ENCODE measurements at places on chromosomes 12 and 14. TPM values are rescaled to one million over a fixed set of nuclear protein-coding genes. Genes with fewer than 3 reads are reported as not detected.

ASB2 gene
- total RNA-seq: not detected

PTPN21 gene
- total RNA-seq: 4.0 TPM

ZNF664 gene
- total RNA-seq: 87.6 TPM

KRT73 gene
- not detected for total RNA-seq

PRKAG1 gene
- 48.8 TPM for total RNA-seq

DCN gene
- total RNA-seq: not detected

SSPN gene
- 14.0 TPM for total RNA-seq

STON2 gene
- 6.2 TPM for total RNA-seq

NID2 gene
- total RNA-seq: not detected

ZDHHC17 gene
- 25.5 TPM for total RNA-seq

CAPS2 gene
- 19.8 TPM for total RNA-seq

DNA sequence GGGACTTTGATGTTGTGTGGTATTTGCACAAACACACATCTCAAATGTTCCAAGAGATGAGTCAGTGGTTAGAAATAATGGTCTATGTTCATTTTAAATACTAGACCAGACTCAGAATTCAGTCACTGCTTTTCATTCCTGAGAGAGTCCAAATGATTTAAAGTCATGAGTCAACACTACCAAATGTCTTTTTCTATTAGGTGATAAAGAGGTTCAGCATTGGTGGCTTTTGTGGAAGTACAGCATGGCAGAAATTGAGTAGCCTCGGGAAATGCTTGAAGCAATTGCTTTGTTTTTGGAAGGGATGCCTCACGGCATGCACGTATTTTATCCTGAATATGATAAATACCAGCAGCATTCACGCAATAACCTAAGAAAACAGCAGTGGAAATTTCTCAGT lies 115.7 kb downstream of the DIO2 start:
- DNase-seq: no peak

GRCh38 chr14:87059060-87059839 lies 933.7 kb downstream of the GALC start:
- no peak for DNase-seq

DNA sequence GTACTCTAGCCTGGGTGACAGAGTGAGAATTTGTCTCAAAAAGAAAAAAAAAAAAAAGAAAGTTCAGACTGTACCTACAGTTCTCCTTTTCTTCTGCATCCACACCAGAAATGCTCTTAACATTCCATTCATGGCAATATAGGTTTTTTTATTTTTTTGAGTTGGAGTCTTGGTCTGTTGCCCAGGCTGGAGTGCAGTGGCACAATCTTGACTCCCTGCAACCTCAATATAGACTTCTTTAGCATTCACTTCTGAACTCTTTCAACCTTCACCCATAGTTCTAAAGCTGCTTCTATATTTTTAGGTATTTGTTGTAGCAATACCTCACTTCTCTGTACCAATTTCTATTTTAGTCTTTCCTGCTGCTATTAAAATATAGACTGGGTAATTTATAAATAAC lies 1095.7 kb downstream of the FLRT2 start:
- no peak for DNase-seq

GRCh38 chr12:64992641-64993040 lies 128.5 kb downstream of the WIF1 start:
- no peak for DNase-seq

GRCh38 chr14:75849300-75849895 lies 132.4 kb downstream of the TGFB3 start:
- DNase-seq: peak; percentile 42

DNA sequence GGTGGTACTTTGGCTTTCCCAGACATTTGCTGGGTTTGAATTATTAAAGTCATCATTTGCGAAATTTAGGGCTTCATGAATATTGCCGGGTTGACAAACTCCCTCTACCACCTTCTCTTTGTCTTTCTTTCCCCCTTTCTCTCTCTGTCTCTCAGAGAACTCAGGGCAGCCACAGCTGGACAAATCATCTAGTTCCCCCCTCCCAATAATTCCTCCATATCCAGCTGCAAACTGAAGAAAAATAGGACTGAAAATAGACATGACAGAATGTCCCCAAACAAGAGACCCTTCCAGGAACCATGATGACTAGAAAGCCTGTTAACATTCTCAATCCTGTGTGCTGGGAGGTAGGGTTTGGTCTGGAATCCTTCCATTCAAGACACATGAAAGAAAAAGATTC lies 67.1 kb upstream of the TBX5 start:
- DNase-seq: no peak

GRCh38 chr12:53777936-53778644 lies 26.3 kb upstream of the CISTR start:
- no peak for DNase-seq

DNA sequence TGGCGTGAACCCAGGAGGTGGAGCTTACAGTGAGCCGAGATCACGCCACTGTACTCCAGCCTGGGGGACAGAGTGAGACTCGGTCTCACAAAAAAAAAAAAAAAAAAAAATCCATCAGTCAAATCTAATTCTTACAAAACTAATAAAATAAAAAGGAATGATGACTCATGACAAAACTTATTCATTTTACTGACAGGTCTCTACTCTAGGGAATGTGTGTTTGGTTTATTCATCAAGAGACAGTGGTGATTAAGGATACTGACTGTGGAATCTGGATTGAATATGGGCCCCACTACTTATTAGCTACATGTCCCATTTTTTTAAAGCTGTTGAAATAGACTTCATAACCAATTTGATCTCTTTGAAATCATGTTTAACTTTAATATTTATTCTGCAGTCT lies 29.3 kb upstream of the GAS2L3 start:
- DNase-seq: no peak

DNA sequence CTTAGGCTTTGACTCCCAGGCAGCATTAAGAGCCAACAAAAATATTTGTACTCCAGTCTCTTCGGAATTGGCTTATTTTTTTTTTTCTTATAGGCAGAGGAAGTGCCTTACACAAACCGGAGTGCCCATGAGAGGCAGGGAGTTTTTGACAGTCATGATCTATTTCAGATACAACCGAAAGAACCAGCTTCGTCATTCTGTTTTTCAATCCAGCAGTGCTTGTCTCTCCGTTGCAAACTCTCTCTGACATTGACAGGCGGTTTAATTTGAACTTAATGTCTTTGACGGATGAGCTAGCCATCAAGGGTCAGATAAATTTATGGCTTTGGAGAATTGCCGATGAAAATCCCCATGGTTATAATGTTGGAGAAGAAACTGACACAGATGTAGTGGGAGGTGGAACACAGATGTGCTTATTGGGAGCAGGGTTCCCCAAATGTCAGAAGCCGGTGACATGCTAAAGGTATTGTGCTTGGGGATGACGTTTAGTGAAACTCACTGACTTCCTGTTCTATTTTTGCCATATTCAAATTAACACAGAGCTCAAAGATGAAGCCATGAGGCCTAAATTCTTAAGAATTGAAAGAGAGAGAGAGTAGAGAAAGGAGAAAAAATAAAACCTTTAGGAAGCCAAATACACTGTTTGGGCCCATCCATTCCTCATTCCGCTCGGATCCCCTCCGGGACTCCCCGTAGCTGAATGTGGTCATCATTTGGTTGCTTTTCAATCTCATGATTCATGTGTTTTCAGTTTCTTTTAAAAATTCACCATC lies 59.7 kb downstream of the PLXNC1 start:
- DNase-seq: no peak

- DNase-seq: no peak
Observed at GRCh38 chr12:83919081-83919480, 993.5 kb downstream of the SLC6A15 start.

DNA sequence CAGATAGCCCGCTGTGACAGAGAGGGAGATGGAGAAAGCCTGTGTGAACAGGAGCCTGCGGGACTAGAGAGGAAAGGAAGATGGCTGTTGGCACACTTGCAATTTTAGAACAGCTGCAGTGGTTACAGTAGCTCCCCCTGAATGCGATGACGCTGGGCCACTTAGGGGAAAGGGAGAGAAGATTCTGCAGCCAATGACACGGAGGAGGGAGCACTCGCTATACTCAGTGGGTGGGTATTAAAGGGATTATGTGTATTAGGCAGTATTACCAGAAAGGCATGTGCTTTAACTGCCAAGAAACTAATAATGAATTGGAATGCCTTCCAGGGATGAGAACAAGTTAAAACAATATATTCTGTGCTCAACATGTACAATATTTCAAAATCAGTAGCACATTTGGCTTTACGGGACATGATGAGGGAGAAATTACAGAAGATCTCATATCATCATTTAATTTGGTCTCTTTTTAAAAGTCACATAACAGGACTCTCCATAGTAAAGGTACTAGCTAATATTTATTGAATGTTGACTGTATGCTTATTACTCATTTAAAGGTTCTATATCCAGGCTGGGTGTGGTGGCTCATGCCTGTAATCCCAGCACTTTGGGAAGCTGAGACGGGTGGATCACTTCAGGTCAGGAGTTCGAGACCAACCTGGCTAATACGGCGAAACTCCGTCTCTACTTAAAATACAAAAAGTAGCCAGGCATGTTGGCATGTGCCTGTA lies 35.9 kb upstream of the FOS start:
- no peak for DNase-seq

DNA sequence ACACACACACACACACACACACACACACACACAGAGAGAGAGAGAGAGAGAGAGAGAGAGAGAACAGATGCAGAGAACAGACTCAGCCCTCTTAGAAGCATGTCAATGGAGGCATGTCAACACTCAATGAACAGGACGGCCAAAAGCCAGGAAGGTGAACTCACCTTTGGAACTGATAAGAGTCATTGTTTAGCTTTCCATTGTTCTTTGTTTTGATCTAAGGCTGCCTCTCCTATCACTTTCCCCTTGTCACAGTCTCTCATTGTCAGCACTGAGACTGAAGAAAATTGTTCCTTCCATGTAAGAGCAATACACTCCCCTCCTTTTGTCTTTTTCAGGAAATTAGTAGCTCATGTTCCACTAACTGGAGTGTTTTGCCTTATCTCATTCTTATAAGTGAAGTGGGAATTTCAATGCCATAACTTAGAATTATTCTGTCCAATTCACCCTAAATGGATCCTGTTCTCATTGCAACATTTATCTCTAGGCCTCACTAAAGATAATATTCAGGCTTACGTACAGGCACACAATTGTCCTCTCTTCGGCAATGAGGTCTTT lies 218.0 kb downstream of the DUSP6 start:
- DNase-seq: no peak

- peak; percentile 85 for DNase-seq
Observed at GRCh38 chr12:57726151-57726883, 12.2 kb downstream of the AGAP2 start.

GRCh38 chr12:131443019-131444000 lies 267.6 kb upstream of the SFSWAP start:
- DNase-seq: no peak

DNA sequence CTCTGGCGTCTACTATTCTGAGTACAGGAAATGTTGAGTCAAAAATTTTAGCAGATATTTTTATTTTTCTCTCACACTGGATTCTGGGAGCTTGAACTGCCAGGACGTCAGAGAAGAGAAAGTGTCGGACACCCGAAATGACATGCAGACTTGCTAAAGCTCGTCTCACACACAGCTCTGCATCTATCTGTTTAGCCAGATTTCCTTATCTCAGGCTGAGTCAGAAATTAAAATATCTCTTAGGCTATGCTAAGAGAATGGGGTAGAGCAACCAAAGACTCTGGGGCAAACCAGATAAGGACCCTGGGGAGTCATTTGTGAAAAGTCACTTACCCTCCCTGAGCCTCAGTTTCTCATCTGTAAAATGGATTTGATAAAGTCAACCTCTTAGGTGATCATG lies 1124.1 kb downstream of the VRK1 start:
- no peak for DNase-seq

DNA sequence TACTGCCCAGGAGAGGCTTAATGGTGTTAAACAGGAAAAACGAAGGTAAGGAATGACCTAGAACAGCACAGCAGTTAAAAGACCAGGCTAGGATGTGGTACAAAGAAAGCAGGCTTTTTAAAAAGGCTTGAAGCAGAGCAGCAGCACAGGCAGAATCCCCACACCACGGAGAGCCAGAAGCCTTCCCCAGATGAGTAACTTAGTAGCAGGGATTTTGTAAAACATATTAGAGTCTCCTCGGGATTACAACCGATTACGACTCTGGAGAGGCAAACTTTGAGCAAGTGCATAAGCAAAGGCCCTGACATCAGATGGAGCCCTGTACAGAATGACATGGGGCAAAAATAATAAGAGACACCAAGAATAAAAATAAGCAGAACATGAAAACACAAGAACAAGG lies 37.1 kb upstream of the DHRS4 start:
- no peak for DNase-seq

DNA sequence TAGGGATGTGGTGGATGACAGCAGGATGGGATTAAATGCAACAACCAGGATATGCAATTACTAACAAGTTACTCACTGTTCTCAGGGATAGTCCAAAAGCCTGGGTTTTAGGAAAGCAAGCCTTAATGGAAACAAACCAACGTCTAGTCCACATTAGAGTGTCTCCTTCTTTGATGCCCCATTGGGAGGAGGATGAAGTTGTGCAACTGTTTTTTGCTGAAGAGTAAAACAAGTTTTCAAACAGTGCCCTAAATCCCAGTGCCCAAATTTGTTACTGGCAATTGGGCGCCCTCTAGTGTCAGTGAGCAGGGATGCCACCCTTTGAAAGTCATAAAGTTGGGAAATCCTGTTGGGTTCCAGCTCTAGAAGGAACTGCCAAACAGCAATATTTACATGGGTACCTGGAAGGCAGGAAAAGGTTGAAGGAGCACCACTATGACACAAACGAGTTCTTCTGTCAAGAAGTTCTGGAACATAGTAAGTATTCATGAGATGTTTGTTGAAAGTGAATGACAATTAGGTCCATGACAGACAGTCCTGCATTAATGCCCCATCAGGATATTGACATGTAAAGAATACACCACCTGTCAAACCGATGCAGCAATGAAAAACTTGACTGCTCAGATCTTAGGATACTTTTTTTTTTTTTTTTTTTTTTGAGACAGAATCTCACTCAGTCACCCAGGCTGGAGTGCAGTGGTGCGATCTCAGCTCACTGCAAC lies 11.1 kb upstream of the DPF3 start:
- peak; percentile 42 for DNase-seq

- DNase-seq: no peak
Observed at GRCh38 chr14:41607304-41607775, 664 bp downstream of the LRFN5 start.

- no peak for DNase-seq
Observed at GRCh38 chr12:25940886-25941285, 17.6 kb upstream of the RASSF8 start.

- peak; percentile 29 for DNase-seq
Observed at GRCh38 chr12:101414533-101415119, 7.1 kb upstream of the ARL1 start.
